ENCODE measurements at places on chromosomes 2 and 18.

- DNase-seq = peak; percentile 72
Measured at GRCh38 chr2:71948781-71949536, 198.7 kb downstream of the CYP26B1 start.

GRCh38 chr2:240856151-240856980, 12.3 kb upstream of the AGXT start:
- DNase-seq = peak; percentile 21

DNA sequence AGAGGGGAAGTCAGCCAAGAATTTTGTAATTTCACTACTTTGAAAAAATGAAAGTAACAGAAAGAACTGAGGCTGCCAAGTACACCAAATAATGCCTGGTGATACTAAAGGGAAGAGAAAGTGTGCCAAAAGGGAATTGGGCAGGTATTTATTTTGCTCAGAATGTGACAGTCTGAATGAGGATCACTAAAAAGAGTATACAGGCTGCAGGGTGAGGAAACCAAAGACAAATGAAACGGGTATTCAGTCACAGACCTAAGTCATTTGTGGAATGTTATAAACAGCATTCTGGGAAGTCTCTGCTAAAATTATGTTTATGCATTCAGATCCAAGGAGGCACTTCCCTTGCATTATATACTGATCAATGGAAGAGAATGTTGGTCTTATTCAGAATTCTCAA, 418.6 kb upstream of the SLC39A10 start:
- DNase-seq = no peak

DNA sequence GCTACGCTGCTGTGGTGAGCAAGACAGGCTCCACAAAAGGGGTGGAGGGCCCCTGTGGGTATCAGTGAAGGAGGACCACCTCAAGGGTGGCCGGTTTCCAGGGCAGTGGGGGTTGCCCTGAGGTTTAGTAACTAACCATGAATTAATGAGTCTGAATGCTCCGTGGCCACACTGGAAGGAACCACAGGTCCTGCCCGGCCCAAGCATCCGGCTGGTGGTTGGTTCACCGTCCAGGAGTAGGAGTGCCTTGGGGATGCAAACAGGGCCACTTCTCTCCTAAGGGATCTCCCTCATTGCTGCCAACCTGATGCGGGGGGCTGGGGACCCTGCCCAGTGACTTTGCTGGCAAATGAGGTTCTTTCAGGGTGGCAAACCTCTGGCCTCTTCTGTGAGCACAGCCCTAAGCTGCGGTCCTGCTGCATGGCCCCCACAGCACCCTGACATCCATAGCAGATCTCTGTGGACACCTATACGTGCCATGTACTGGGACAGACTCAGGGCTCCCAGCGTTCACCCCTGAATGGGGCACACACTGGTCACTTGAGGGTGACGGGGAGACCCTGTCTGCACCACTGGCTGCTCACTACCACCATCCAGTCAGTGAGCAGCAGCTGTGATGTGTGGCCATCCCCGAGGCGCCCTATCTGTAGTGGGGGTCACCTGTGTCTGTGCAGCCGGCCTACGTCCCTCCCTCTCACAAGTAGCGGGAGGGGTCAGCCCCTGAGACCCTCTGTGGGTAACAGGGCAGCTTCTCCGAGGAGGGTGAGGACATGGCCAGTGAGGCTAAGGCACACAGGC, 41.6 kb downstream of the HS6ST1 start:
- DNase-seq = no peak

DNA sequence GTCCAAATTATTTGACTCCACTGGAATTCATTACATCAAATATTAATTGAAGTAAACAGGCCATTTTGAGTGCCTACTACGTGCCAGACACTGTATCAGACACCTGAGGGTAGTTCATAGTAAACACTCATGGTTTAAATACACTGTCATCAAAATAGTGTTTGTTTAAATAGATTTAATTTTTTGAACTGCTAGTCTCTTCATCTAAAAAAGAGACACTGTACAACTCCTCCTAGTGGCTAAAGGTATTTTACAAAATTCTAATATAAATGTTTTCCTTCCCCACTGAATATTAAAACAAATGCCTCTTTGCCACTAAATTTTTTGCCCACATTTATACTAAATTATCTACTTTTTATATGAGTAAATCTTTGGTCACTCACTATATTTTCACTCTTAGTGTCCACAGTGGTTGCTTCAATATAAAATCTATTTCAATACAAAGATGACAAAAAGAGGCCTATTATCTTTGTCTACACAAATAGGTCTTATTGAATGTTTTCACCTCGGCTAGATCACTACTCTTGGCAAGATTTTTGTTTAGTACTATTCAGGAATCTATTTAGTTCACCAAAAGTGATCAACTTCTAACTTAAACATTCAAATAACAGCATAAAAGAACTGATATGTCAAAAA, 122.1 kb downstream of the TMEM247 start:
- no peak for DNase-seq

DNA sequence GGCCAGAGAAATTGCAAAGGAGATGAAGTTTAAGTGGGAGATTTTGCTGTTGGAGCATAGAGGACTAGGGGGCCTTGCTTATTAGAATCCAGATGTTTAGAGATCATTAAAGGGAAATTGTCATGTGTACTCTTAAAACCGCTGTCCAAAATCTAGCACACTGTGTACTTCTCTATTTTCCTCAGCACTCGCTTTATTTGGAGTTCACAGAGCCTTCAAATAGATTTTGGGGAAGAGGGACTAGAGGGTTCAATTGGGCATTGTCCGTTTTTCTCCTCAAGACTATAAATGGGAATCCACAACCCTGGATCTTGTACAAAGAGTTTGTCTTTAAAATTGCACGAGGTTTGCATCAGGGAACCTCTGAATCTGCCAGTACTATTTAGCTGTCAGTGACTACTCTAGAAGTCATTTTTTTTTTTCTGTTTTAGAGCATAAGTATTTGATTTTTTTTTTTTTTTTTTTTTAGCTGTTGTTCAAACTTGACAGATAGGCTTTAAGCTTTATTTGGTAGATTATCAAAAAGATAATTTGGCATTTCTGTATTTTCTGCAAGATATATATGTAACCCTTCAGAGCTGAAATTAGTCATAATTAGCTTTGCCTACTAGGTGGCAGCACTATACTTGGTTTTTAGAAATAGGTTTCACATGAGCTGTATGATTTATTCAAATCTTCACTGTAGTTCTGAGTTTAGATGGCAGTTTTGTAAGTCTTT, 14.2 kb downstream of the PMS1 start:
- DNase-seq = peak; percentile 73

GRCh38 chr2:170586571-170587095, 128.5 kb upstream of the SP5 start:
- DNase-seq = no peak

DNA sequence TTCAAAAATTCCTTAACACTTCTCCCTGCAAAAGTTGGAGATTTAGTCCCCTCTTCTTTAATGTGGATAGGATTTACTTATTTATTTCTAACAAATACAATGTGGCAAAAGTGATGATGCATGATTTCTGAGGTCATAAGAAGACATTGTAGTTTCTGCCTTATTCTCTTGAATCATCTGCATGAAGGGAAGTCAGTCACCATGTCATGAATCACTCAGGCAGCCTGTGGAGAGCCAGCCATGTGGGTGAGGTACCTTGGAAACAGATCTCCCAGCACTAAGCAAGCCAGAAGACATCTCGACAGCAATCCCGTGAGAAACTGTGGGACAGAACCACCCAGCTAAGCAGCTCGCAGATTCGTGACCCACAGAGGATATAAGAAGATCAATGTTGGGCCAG, 2.7 kb upstream of the ZC3H8 start:
- DNase-seq = no peak

- DNase-seq = no peak
Measured at GRCh38 chr2:220296174-220296573, 668.7 kb downstream of the SLC4A3 start.

DNA sequence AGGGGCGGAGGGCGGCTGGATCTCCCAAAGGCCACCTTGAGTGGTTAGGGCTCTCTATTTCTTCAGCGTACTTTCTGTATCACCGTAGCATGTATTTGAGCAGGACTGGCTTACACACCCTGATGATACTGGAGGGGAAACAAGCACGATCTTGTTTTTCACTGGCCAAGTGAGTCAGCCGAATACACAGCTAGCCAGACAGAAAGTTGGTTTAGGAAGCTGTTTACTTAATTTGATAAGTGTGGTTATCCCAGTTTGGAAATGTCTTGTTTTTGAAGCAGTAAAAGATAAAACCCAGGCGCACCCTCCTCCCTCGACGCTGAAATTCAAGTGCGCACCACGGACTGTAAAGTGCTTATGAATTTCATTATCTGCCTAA, 582 bp downstream of the RIOK3 start:
- DNase-seq = peak; percentile 18

GRCh38 chr2:127200962-127201361, 19.1 kb downstream of the CYP27C1 start:
- no peak for DNase-seq

- DNase-seq = no peak
Measured at GRCh38 chr18:38951633-38952032, 1386.0 kb upstream of the CELF4 start.

Data from foreskin fibroblast (primary cell).